ENCODE measurements at places on chromosomes 11 and 22. TPM values are rescaled to one million over a fixed set of nuclear protein-coding genes. Genes with fewer than 3 reads are reported as not detected.
A peak's percentile ranks its signal among the peaks of the same experiment; 100 is the strongest.

DNA sequence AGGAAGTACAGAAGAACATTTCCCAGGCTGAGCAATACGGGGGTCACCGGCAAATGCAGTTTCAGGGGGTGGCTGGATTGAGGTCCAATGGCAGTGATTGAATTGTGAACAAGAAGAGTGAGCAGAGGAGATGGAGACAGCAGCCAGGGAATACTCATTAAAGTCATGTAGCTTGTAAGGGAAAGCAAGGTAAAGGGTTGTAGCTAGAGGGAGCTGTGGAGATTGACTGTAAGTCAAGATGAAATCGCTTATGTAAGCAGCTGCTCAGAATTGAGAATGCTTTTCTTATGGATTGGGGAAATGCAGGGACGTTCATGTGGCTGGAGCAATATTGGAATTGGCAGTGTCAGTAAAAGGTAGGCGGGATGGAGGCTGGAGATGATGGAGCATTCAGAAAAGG lies 111.4 kb upstream of the TBCEL start:
- no peak for DNase-seq

Gene FXYD2
- 6.6 TPM for polyA plus RNA-seq

GRCh38 chr11:15291885-15292284 lies 177.2 kb downstream of the INSC start:
- no peak for DNase-seq

DNA sequence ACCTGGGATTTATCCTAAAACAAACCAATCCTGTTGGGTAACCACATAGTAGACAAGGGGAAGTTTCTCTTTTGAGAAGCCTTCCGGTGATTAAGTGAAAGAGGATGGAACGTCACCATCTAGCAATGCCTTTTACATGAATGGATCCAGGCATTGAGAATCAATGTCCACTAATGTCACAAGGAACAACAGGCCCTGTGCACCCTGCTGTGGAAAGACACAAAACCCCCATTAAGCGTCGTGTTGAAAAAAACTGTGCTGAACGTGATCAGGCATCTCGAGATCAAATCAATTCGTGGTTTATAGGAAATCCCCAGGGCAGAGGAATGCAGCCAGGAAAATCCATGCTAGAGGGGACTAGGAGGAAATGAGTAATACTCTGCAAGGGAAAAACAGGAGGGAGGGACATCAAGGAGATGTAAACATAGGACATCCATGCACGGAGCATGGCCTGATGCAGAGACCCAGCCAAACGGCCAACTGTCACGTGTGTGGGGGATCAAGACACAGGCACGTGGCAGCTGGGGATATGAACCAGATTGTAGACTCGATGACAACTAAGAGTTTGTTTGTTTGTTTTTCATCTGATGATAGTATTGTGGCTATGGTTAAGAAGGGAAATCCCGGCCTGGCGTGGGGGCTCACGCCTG lies 38.6 kb upstream of the CARS1 start:
- no peak for DNase-seq

DNA sequence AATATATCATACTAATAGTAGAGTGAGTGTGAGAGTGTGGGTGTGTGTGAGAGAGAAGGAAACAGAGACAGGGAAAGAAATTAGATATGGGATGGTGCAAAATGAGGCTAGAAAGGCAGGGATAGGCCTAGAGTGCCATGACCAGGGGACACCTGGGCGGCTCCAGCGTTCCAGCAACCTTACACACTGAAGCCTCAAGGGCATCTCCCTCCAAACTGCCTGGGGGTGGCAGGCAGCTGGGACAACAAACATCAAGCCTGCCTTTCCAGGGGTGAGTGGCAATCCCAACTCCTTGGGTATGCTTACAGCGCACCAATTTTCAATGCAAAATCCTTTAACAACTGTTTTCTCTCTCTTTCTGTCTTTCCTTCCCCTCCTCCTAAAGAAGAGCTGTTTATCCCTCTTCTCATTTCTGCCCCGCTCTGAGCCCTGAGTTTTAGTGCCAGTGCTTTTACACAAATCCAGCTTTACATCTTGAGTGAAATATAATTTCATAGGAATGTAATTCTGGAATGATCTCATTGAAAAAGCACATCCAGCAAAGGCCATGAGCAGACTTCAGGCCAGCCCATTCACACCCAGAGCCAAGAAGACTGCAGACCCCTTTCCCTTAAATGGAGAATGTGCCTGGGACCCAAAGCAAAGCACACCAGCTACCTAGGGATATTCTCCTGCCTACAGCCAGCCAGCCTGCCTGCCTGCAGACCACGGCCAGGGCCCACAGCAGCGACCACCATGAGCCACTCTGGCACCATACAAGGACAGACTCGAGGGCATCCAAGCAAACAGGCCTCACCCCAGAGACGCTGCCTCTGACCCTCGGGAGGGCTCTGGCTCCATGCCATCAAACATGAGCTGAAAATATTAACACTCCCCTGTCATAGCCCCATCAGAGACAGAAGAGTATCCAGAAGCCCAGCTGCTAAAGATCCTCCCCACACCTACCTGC lies 90.3 kb downstream of the RPL27A start:
- DNase-seq = no peak

DNA sequence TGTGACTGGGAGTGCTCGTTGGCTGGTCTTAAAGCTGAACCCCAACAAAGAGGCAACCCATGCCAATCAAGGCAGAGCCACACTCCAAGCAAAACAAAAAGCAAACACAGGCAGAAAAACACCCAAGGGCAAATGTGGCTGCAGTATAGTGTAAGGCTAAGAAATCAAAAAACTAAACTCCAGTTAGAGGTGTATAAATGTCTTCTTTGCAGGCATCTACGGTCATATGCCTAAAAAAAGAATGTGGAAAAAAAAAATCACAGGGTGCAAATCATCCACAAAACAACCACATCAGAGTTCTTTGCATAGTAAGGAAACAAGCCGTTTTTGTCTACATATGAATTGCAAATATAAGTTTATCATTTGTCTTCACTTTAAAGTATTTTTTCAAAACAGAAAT lies 27.8 kb downstream of the ARFGAP3 start:
- no peak for DNase-seq

GRCh38 chr11:115097796-115098408 lies 406.3 kb downstream of the CADM1 start:
- no peak for DNase-seq

Gene PTS
- polyA plus RNA-seq = 40.6 TPM

Gene CECR2
- polyA plus RNA-seq = 18.8 TPM

DNA sequence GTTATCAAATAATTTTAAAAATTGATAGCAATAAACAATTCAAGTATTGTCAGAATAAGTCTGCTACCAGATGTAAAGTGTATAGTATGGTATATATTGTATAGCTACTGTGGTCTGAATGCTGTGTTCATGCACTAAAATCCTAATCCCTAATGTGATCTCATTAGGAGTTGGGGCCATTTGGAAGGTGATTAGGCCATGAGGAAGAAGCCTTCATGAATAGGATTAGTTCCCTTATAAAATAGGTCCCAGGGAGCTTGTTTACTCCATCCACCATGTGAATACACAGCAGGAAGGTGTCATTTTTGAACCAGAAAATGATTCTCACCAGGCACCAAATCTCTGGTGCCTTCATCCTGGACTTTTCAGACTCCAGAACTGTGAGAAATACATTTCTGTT lies 363.0 kb upstream of the CNTN5 start:
- no peak for DNase-seq

DNA sequence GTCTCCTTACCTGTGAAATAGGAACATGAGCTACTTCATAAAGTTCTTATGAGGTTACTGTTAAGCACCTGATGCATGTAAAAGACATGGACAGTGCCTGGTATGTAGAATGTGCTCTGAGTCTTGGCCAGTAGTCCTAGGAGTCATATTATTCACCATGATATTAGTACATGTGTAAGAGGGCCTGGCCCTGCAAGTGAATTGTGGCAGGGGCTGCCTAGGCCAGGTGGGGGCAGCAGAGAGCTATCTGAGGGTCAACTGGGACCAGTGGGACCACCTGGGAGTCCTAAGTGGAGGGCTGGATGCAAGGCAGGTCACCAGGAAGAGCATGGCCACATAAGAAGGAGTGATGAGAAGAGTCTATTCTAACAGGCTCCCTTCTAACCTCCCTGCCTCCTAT lies 529.5 kb downstream of the SOX6 start:
- no peak for DNase-seq

DNA sequence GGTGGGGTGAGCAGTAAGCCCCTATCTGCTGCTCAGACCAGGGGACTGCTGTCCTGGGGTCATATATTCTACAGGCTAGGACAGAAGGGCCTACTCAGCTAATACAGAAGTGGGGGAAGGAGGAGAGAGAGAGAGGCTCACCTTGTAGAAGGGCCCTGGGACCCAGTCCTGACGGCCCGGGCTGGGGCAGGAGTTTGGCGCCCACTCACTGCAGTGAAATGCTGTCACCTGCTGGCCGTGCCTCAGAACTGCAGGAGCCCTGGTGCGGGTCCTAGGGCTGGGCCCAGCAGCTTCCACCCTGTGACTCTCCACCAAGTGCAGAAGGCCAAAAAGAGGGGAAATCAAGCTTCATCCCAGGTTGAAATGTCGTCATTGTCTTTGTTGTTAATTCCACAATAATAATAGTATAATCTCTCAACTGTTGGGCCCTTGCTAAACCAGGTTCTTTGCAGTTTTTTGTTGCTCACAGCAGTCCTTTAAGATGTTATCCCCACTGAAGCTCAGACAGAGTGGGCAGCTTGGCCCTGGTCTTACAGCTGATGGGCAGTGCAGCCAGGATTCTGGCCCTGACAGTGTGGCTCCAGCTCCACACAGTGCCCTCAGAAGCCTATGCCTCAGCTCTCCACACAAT lies 29.6 kb downstream of the TRIM29 start:
- peak; percentile 42 for DNase-seq

- peak; percentile 54 for DNase-seq
These were observed 649 bp downstream of the PRRG4 start for GRCh38 chr11:32830413-32830738.

DNA sequence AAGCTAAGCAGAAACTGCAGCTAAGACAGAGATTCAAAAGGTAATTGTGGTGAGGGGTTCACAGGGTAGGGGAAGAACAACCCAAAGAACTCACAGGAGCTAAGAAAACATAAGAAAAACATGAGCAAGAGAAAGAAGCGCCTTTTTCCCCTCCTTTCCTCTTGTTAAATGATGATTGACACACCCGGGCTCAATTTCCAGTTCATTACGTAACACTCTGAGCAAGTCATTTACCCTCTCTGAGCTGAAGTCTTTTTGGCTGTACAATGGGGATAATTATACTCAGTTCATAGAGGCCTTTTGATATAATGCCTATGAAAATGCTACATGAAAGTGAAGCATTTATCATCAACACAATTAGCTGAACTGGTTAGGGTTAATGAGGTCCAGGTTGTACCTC lies 17.2 kb downstream of the LRP4 start:
- no peak for DNase-seq

Gene UBXN1
- polyA plus RNA-seq = 169 TPM

GRCh38 chr11:122812638-122813037 lies 25.7 kb upstream of the CRTAM start:
- no peak for DNase-seq

GRCh38 chr11:128039140-128040021 lies 548.0 kb downstream of the ETS1 start:
- DNase-seq = peak; percentile 76

GRCh38 chr11:69325446-69325845 lies 31.5 kb downstream of the MYEOV start:
- no peak for DNase-seq

GRCh38 chr11:63873311-63873710 lies 34.4 kb downstream of the MARK2 start:
- no peak for DNase-seq

GRCh38 chr11:3981084-3981633 lies 113.4 kb upstream of the RRM1 start:
- no peak for DNase-seq

Gene OSBP2
- polyA plus RNA-seq = 16.5 TPM

Measured in left lung (tissue), 14 donors.